ENCODE measurements at places on chromosomes 6 and 20.

GRCh38 chr6:151392427-151392826, 1.1 kb upstream of the ZBTB2 start:
- no peak for DNase-seq

- no peak for DNase-seq
Observed at GRCh38 chr6:140867336-140867735, 1265.4 kb upstream of the GJE1 start.

DNA sequence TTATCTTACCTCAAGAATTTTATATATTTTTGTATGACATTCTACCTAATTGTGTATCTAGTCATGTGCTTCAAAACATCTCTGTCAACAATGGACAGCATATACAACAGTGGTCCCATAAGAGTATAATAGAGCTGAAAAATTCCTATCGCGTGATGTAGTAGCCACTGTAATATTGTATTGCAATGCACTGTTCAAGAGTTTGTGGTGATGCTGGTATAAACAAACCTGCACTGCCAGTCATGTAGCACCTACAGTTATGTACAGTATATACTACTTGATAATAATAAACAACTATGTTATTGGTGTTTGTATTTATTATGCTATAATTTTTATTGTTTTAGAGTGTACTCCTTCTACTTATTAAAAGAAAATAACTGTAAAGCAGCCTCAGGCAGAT, 672.7 kb downstream of the CD109 start:
- no peak for DNase-seq

DNA sequence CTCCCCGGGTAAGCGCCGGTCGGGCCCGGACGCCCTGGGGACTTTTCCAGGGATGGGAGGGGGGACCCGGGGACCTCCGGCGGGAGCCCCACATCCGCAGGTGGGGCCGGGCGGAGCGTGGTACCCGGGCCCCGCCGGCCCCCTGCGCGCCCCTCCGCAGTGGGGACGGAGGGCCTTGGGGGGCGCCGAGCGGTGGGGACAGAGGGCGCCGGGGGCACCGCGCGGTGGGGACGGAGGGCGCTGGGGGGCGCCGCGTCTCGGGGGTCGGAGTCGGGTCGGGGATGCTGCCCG, 270 bp downstream of the PLEKHG1 start:
- no peak for DNase-seq

DNA sequence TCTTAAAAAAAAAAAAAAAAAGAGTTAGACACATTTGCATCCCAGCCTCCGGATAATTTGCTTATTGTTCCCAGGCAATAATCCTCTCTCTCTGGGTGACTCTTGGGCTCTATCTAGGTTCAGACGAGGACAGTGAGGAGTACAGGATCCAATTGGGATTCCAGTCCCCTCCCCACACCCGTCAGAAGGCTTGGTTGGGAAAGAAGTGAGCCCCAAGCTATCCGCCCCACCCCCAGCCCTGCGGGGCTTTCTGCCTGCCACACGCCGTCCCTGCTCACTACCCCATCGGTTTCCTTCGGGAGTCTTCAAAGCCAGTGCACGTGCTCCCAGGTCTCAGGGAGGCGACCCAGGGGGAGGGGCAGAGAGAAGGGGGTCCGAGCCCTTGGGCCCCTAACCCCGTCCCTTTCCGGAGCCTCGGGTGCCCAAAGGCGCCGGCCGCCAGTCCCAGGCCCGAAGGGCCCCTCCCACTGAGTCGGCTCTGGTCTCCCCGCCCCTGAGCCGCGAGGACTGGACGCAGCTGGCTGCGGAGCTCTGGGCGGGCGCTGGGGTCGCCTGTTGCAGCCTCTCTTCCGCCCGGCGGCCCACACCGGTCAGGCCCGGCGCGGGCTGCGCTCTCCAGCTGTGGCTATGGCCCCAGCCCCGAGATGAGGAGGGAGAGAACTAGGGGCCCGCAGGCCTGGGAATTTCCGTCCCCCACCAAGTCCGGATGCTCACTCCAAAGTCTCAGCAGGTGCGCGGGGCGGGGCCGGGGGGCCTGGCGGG, 2.5 kb downstream of the MYMX start:
- DNase-seq = peak; percentile 26

DNA sequence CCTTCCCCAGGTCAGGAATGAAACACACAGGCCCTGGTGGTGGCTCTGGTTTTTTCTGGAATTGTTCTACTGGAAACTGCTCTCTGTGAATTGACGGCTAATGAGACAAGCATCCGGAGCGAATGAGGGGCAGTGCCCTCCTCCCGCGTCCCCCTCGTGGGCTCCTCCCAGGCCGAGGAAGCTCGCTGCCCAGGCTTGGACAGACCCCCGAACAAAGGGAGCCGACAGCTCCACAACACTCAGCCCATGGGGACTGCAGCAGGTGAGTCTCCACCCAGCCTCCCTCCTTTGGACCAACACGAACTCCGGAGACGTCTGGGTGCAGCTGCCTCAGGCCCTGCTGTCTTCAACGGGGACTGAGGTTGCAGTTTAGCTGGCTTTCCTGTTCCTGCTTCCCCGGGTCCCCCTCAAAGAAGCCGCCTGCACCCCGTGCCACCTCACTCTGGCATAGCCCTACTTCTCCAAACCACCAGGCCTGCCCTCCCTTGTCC, 31.3 kb upstream of the AFDN start:
- DNase-seq = no peak

GRCh38 chr6:113143206-113143605, 713.9 kb upstream of the MARCKS start:
- DNase-seq = no peak

DNA sequence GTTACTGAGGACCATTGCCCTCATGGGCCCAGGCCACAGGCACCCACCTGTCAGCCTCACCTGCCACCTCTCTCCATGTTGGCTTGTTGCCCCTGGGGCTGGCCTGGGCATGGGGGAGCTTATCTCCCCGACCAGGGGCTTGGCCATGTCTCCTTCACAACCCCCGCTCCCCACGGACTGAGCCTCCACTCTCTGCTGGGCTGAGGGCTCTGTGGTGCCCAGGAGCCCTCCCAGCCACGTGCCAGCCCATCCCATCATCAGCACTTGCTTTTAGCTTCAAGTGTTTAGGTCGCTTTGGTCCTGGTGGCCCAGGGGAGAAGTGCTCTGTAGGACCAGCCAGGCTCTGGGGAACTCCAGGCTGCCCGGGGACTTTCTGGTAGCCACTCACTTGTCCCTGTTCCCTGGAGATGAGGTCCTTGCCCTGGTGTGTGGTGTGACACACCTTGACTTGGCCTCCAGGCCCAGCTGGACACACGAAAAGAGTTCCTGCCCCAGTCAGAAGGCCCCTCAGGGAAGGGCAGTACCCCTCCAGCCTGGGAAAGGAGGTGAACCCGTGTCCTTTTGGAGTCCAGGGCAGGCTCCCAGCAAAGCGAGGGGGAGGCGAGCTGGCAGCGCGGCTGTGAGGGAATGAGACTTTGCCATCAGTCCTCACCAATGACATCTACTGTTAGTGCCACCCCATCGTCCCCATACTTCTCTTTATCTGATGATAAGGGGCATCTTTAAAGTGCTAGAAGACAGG, 352.6 kb downstream of the ZFAND3 start:
- DNase-seq = no peak

DNA sequence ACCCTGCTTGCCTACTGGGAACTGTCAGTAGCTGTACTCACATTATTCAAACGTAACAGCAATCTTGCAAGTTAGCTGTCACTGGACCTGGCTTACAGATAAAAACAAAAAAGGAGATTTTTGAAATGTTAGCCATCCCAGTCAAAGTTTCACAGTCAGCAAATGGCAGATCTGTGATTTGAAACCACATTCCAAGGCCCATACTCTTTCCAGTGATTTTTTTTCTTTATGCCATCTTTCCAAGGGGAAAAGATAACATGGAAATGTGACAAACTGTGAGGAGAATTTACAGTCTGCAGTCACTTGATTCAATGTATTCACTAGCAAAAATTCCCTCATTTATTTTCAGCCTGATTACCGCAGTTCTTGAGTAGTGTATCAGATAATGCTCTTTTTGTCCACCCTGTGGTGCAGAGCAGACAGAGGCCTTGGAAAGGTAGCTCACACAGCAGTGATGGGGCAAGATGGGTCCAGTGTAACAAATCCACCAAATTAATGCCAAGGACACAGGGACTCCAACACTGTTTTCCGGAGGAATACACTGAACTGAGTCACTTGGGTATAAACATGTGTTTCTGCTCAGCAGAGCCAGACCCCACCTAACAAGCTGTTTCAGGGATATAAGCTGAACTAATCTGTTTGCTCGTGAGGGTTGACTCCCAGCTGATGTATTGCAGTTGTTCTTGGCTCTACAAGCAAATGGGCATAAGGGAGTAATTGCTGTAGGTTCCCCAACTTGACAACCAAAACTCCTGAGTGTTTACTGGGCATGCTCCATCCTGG, 49.9 kb upstream of the ADGRF1 start:
- DNase-seq = no peak

DNA sequence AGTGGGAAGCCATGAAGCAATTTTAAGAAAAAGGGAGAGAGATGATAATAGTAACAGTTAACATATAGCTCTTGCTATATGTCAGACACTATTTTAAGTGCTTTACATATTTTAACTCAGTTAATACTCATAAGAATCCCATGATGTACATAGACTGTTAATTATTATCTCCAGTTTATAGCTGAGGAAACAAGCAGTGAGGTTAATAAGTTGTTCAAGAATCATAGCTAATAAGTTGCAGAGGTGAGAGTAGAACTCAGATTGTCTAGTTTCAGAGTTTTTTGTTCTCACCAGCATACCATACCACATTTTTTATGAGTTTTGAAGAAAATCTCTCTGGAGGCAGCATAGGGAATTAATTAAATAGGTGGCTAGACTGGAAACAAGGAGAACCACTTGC, 144.6 kb upstream of the MMS22L start:
- DNase-seq = no peak

GRCh38 chr20:56422076-56422823, 10.2 kb downstream of the CASS4 start:
- no peak for DNase-seq

DNA sequence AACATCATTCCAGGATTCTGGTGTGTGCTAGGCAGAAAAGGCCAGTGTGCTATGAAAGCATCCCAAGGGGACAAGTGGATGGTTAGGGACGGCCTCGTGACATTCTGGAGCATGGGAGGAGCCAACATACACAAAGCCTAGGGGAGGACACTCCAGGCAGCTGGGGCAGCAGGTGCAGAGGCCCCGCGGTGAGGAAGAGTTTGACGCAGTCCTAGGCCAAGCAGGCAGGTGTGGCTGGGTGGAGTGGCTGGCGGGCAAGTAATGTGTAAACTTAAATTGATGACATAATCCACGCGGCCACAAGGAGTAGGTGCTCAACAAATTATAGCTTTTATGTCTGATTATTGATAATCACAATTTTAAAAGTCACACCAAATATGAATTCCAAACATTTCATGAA, 93.6 kb downstream of the TMEM242 start:
- no peak for DNase-seq

DNA sequence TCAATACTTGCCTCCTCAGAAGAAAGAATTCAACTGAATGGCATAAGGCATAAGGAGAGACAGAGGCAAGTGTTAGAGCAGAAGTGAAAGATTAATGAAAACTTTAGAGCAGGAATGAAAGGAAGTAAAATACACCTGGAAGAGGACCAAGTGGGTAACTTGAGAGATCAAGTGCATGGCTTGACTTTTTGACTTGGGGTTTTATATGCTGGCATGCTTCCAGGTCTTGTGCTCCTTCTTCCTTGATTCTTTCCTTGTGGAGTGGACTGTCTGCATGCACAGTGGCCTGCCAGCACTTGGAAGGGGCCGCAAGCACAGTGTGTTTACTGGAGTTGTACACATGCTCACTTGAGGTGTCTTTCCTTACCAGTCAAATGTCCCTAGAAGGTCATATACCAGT, 222.1 kb upstream of the UFL1 start:
- DNase-seq = no peak

DNA sequence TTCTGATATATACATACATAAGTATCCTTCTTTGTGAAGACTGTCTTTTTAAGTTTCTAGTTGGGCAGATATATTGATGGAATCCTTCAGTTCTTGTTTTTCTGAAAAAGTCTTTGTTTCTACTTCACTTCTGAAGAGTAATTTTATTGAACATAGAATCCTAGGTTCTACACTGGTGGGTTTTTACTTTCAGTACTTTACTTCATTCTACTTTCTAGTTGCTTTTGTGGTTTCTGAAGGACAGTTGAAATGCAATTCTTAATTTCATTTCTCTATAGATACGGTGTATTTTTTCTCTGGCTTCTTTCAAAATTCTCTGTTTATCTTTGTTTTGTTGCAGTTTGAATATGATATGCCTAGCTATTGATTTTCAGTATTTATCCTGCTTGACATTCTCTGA, 105.3 kb downstream of the HMGCLL1 start:
- no peak for DNase-seq

DNA sequence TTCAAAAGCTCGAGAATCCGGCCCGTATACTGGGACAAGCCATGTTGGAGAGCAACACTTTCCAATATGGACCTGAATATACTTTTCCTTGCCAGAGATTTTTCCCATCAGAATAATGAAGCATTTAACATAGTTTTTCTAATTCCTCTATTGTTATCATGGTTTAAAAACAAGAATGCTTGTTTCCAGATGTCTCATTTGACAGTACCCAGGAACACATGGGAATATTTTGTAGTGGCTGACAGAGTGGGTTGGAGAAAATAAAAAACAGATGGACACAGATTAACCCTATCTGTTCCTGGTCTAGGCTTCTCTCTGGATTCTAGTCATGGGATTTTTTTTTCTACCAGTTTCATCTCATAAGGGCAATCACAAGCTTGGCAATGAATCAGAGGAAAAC, 164.8 kb upstream of the CEP162 start:
- no peak for DNase-seq

DNA sequence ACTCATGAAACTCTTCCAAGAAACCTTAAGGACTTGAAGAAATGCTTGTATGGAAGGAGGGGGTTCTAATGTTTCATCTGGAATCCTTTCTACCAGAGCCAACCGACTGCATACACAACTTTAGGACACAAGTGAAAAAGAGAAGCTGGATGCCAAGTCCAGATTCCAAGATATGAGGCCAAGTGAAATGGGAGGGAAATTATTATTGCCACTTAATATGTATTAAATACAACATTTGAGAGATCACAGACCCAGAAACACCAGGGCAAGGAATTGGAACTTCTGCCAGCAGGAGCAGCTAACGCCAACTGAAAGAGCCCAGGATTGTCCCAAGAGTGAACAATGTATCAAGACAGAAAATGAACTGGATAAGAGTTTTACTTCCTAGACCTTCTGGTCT, 144.2 kb downstream of the ARHGAP18 start:
- no peak for DNase-seq

GRCh38 chr6:111842271-111842822, 30.9 kb downstream of the FYN start:
- no peak for DNase-seq

DNA sequence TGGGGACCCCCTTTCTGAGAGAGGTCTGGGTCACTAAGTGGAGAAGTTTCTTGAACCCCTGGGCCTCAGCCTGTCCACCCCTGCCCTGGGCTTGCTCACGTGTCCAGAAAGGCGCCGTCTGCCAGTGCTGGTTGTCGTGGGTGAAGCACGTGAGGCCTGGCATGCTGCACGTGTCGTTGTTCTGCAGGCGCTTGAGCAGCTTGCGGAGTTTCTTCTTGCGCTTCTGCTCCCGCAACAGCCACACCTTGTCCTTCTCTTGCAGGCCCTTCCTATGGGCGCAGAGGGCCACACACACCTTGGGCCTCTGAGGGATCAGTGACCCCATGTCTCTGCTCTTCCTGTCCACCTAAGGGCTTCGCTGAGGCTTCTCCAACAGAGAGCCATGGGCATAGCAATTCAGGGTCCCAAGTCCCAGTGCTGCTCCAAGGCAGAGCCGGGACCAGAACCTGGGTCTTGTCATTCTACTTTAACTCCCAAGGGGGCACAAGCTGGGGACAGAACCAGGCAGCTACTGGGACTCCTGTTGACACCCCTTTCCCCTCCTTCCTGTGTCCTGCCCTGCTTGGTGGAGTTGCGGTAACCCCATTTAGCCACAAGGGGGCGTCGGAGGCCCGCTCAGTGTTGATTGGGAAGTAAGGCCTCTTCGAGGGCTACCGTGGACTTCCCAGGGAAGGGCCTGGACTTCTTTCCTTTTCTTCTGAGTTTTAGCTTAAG, 121.8 kb downstream of the SULF2 start:
- DNase-seq = peak; percentile 74
